Activated T-cell treated with anti-CD3 and anti-CD28 coated beads for 4 hours (primary cell): ENCODE measurements at places on chromosomes 3 and 15.

DNA sequence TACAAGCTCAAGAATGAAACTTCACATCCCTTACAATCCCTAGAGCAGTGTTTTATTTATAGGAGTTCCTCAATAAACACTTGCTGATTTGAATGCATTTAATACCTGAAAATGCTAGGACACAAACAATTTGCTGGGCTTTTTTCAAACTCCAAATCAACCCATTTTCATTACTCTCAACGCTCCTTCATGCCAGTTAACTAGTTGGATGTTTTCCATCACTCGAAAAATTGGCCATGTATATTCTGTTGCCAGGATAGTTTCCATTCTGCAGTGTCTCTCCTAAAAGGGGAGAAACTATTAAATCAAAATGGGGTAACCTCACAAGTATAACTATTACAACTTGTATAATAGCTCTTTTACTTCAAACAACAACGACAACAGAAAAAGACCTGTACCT lies 1.2 kb downstream of the GBE1 start:
- no peak for DNase-seq

DNA sequence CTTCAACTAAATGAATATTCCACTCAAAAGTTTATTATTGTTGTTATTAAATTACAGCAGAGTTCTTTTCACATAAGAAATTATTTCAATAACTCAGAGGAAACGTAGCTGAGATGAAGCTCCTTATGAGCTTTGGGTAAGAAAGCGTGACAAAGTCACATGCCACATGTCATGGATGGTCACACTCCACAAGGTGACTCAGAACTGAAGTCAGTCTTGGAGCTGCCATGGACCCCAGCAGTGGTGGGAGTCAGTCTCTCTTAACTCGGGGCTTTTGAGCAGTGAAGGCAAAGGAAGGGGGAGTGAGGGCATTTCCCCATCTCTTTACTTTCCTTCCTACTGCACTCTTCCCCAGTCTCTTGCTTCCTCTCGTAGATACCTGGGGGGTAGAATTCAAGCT lies 87.5 kb upstream of the FAM3D start:
- DNase-seq = no peak

- no peak for DNase-seq
Measured at GRCh38 chr3:110070161-110070916, 733.0 kb upstream of the DPPA4 start.

DNA sequence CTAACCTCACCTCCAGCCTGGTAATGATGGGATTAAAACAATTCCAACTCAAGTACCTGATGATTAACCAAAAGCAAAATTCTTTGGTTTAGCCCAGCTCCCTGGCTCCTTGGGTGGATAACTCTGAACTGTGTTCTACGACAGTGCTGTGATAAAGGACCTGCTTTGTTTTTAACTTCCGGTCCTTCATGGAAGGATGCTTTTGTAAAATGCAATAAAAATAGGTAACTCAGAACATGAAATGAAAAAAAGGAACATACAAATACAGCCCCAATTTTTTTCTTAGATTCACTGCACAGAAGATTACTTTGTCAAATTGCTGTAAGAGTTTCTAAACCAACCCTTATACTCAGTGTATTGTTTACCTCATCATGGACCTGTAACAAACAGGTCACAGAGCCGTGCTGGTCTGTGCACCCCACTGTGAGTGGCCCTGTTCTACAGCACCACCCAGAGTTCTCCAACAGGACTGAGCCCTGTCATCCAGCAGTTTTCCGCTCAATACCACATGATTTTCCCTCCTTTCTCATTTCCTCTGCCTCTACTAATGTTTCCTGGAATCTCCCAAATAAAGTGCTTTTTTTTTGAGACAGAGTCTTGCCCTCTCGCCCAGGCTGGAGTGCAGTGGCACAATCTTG lies 4.9 kb upstream of the PCYT1A start:
- DNase-seq = no peak

DNA sequence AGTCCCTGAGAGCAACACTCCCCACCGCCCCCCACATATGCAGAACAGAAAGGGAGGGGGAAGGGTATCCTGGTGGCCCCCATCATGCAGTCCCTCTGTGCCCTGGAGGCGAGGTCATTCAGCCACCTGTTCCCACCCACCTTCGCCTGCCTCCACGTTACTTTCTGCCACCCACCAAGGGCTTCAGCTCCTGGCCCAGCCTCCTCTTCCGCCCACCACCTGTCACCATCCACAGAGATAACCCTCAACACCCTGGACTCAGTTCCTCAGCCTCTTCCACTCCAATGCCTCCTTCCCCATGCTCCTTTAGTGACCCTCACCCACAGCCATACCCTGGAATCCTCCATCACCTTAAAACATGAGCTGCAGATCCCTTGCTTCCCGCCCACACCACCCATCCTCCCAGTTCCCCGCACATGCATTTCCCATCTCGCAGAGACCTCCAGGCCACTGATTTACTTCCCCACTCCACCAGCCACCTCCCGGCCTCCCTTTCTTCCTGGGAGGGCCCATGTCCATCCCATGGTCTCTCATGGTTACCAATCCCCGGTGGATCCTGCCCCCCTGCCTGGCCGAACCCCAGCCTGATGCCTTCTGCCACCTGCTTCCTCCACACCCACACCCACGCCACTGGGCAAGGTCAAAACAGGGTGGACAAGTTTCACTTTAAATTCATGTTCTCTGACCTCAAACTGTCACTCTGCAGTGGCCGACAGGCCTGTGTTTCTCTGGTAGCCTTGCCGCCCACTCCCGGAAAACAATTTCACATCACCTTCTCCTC lies 18.2 kb downstream of the HOMER2 start:
- DNase-seq = no peak

DNA sequence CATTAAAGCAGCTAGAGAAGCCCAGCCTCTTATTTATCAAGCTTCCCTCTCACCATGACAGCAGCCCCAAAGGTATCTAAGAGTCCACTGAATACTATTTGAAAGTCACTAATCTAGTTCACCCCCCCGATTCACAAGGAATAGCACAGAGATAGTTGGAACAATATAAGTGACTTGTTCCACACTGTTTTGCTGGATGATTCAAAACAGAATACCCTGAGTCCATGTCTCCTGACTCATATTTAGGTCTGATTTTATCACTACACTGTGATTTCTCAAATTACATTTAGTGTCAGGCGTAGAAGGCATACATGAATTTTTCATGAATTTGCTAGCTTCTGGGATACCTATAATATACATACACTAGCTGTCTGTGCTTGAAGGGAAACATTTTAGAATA lies 18.7 kb upstream of the EOGT start:
- DNase-seq = no peak

GRCh38 chr3:105791919-105792786 lies 76.7 kb downstream of the CBLB start:
- no peak for DNase-seq
